Muscle of arm (tissue), 14 donors: ENCODE measurements at places on chromosomes 12 and 14. TPM values are rescaled to one million over a fixed set of nuclear protein-coding genes. Genes with fewer than 3 reads are reported as not detected.

Gene KCNMB4
- polyA plus RNA-seq, result 7.1 TPM

Gene STAC3
- 396 TPM for polyA plus RNA-seq

Gene TAS2R8
- polyA plus RNA-seq, result not detected

Gene GOLGA3
- 45.1 TPM for polyA plus RNA-seq

Gene PHLDA1
- 18.1 TPM for polyA plus RNA-seq

Gene FKBP3
- 130 TPM for polyA plus RNA-seq

Gene USP30
- 13.3 TPM for polyA plus RNA-seq

Gene CTSG
- polyA plus RNA-seq, result not detected

GRCh38 chr12:93019975-93020630 is 91.0 kb upstream of the EEA1 start:
- no peak for DNase-seq

DNA sequence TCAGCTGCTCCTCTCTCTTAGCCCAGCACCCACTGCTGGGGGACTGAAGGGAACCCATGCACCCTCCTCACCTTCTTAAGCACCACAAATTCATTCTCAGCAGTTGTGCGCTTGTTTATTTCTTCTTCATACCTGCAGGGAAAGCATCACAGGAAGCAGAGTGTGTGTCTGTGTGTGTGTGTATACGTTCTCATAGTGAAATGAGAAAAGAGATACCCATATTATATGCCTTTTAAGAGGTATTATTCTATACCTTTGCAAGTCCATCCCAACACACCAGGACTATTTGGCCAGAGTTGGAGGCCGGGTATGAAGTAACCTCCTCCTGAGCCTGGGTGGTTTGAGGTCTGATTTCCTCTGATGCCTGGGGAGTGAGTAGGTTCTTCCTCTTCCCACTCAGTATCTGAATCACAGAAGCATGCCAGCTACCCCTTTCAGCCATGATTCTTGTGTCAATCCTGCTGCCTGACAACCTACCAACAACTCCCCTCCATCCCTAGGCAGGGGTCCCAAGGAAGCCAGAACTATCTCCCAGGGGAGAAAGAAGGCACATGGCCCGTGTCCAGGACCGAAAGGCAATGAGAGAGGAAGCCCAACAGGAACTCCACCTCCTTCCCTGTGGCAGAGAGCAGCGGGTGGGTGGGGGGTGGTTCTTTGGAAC is 3.0 kb downstream of the KRT73 start:
- DNase-seq, result no peak

DNA sequence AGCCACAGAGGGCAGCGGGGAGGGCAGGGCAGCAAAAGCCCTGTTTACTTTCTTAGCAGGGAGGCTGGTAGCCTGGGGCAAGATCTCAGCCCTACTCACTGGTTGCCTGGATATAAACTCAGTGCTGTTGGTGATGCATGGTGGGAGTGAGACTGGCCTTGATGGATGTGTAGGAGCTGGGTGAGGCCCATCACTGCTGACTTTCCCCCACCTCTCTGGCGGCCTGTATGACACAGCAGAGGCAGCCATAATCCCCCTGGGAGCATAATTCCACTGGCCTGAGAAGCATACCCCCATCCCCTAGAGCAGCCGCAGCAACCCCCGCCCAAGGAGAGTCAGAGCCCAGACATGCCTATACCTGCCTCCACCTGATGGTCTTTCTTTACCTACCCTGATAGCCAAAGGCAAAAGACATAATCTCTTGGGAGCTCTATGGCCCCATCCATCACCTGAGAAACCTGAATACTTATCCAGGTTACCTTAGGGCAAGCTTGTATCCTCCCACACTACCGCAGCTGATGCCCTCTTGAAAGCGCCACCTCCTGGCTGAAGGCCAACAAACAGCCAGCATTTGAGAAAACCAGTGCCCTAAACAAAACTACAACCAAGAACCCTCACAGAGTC is 59.3 kb downstream of the DNAI7 start:
- no peak for DNase-seq

DNA sequence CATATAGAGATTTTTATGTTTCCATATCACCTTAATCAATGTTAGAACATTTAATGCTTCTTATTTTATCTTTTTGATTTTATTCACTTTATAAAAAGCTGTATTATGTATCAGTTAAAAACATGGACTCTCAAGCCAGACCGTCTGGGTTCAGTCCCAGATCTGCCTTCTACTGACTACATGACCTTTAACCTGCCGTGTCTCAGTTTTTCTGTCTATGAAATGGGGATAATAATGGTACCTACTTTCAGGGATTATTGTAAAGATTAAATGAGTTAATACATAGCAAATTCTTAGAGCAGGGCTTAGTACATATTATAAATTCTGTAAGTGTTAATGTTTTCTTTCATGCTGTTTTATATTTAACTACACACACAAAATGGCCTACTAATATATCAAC is 50.4 kb downstream of the STAB2 start:
- no peak for DNase-seq

GRCh38 chr14:98070536-98070935 is 1201.5 kb downstream of the BCL11B start:
- no peak for DNase-seq

- no peak for DNase-seq
Observed at GRCh38 chr14:63713764-63714163, 14.1 kb downstream of the SGPP1 start.

DNA sequence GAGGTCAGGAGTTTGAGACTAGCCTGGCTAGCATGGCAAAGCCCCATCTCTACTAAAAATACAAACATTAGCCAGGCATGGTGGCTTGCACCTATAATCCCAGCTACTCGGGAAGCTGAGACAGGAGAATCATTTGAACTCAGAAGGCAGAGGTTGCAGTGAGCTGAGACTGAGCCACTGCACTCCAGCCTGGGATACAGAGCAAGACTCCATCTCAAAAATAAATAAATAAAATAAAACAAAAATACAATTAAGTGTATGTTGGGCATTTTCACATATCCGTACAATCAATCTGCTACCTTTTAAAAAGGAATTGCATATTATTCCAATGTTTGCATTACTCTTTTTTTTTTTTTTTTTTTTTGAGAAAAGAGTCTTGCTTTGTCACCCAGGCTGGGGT is 47.7 kb upstream of the HECTD1 start:
- DNase-seq, result no peak

DNA sequence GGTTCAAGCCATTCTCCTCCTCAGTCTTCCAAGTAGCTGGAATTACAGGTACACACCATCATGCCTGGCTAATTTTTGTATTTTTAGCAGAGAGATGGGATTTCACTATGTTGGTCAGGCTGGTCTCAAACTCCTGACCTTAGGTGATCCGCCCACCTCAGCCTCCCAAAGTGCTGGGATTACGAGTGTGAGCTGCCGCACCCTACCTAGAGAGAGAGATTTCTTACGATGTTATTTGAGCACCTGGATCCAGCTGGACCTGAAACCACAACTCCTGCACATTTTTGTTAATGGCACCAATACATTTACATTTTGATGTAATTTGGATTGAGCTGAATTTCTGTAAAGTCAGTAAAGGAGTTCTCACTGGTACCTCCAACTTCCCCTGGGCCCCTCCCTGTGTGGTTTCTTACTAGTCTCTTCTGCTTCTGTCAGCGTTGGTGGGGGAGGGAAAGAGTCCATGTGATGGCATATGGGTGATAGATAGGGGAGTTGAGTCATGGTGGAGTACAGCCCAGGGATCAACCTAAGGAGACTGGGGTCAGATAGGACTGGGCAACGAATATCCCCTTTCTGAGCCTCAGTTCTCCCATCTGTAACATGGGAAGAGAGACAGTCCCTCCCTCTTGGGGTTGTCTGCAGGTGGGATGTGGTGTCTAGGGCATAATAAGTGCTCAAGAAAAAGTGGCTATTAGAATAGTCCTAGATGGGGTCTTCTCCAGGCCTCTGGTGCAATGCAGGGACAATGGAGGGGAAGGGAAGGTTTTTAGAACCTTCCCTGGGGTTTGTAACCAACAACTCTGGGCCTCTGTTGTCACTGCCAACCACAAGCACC is 83.3 kb upstream of the MED13L start:
- DNase-seq, result no peak

GRCh38 chr14:99699861-99700260 is 15.8 kb downstream of the CYP46A1 start:
- no peak for DNase-seq

GRCh38 chr12:93794738-93795137 is 117.6 kb downstream of the CRADD start:
- no peak for DNase-seq

DNA sequence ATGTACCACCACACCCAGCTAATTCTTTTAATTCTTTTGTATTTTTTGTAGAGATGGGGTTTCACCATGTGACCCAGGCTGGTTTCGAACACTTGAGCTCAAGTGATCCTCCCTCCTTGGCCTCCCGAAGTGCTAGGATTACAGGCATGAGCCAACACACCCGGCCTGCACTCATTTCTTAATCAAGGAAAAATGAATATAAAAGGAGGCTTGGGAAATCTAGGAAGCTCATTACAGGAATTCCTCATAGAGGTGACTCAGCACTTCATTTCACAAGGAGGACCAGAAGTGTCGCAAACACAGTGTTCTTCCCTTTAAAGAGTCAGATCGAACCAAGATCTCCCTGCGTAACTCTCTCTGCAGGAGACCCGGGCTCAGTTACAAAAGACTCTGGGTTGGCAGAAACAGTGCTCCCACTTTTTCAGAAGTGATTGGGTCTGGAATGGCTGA is 30.3 kb downstream of the NFKBIA start:
- no peak for DNase-seq

DNA sequence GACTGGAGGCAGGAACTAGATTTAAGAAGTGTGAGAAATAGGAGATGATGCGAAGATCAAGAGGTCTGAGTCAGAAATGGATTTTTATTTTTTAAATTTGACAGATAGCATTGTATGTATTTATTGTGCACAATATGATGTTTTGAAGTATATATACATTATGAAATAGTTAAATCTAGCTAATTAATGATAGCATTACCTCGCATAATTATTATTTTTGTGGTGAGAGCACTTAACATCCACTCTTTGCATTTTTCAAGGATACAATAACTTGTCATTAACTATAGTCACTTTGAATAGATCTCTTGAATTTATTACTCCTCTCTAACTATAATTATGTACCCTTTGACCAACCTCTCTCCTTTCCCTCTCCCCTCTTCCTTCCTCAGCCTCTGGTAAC is 3.7 kb downstream of the SMOC1 start:
- DNase-seq, result no peak

GRCh38 chr12:106010741-106011140 is 128.0 kb downstream of the NUAK1 start:
- DNase-seq, result no peak

DNA sequence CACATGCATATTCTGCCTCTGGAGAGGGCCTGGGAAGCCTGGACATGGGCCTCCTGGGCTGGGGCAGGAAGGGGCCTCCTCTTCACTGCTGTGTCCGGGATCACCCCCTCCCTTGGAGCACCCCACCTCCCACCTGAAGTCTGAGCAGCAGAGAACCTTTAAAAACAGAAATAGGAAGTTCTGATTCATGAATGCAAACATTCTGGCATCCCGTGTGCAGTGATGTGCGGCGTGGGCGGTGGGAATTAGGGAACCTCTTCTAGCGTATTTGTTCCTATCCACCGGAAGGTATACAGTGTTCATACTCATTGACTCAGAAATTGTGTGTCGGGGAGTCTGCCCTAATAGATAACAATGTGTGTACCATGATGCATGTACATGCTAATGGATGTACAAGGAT is 46.2 kb downstream of the C14orf132 start:
- DNase-seq, result no peak

DNA sequence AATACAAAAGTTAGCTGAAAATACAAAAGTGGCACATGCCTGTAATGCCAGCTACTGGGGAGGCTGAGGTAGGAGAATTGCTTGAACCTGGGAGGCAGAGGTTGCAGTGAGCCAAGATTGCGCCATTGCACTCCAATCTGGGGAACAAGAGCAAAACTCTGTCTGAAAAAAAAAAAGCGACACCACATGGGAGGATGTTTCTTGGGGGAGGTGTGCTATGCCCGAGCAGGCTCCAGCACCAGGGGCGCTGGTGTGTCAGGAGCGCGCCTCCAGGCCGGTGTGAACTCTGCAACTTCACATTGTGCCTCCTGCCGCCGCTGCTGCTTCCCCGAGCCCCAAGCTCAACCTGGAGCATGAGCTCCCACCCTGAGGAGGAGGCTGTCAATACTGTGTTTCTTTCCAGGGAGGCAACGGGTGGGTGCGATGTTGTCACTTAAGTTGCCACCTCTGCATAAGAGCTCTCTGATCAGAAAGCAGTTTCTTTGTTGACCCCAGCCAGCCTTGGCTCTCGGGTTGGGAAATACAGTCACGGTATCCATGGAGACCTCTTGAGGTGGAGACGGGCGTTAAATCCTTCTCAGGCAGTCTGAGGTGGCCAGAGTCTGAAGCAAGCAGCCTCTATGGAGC is 18.9 kb downstream of the DEGS2 start:
- no peak for DNase-seq

DNA sequence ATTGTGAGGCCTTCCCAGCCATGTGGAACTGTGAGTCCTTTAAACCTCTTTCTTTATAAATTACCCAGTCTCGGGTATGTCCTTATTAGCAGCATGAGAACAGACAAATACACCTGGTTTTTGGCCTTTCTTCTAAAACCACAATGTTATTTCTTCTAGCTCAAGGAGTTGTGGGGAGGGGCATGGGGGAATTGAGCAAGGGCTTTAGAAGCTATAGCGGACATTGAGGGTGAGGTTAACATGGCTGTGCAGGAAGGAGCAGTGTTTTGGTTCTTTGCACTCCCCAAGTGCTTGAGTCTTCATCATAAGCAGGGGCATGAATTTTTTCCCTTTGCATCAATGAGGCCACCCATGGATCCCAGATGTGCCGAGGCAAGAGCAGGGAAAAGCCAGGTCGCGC is 86.8 kb downstream of the SPRING1 start:
- no peak for DNase-seq

- DNase-seq, result no peak
Observed at GRCh38 chr14:69586404-69586803, 11.7 kb upstream of the CCDC177 start.

- DNase-seq, result no peak
Observed at GRCh38 chr12:28507867-28508266, 317.6 kb downstream of the CCDC91 start.
